ENCODE measurements at places on chromosomes 2 and 18.

GRCh38 chr2:215066124-215066523, 72.3 kb downstream of the ABCA12 start:
- DNase-seq = no peak

- no peak for DNase-seq
These were observed 89.5 kb downstream of the STK39 start for GRCh38 chr2:168157926-168158325.

GRCh38 chr18:35029770-35030169, 11.4 kb upstream of the MAPRE2 start:
- DNase-seq = no peak

GRCh38 chr2:144876013-144876412, 356.1 kb upstream of the ZEB2 start:
- no peak for DNase-seq

DNA sequence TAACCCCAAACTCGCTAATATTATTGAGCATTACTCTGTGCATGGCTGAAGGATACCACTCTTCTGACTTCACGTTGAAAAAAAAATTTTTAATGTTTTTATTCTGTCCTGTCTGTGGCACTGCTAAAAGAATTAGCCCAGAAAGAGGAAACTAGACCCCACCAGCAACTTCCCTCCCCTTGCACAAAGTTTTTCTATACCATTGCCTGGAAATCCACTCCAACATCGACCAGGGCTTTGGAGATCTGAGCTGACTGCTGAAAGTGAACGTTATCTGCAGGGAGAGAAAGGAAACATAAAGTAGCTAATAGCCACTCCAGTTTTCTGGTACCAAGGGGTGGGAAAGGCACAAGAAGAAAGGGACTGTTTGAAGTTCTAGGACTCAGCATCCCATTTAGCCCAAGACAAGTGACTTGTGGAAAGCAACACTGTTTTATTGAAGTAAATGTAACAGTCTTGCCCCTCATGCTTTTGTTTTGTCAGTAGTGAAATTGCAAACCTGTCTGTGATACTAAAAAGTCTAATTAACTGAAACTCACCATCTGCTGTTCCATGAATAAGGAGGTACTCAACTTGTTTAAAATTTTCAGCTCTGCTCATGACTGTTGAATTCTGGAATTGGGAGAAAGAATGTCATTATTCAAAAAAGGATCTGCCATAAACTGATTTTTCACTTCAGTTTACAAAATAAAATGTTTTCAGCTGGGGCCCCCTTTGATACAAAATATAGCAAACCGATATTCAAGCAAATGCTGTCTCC, 79.1 kb downstream of the DPP4 start:
- DNase-seq = no peak

GRCh38 chr2:121187351-121187981, 97.5 kb downstream of the TFCP2L1 start:
- no peak for DNase-seq

Measured in AG08395 (cell line).